Stimulated activated CD4-positive, alpha-beta T cell treated with anti-CD3 and anti-CD28 coated beads, Interleukin-2, amount 100 ng/mL, for 48 hours (primary cell): ENCODE measurements at places on chromosomes 7 and 10.

GRCh38 chr7:130008941-130009847 is 42.0 kb downstream of the ZC3HC1 start:
- DNase-seq, result no peak

- no peak for DNase-seq
Measured at GRCh38 chr7:155372782-155373358, 75.2 kb downstream of the INSIG1 start.

GRCh38 chr10:102335184-102335583 is 60.3 kb upstream of the NFKB2 start:
- no peak for DNase-seq

DNA sequence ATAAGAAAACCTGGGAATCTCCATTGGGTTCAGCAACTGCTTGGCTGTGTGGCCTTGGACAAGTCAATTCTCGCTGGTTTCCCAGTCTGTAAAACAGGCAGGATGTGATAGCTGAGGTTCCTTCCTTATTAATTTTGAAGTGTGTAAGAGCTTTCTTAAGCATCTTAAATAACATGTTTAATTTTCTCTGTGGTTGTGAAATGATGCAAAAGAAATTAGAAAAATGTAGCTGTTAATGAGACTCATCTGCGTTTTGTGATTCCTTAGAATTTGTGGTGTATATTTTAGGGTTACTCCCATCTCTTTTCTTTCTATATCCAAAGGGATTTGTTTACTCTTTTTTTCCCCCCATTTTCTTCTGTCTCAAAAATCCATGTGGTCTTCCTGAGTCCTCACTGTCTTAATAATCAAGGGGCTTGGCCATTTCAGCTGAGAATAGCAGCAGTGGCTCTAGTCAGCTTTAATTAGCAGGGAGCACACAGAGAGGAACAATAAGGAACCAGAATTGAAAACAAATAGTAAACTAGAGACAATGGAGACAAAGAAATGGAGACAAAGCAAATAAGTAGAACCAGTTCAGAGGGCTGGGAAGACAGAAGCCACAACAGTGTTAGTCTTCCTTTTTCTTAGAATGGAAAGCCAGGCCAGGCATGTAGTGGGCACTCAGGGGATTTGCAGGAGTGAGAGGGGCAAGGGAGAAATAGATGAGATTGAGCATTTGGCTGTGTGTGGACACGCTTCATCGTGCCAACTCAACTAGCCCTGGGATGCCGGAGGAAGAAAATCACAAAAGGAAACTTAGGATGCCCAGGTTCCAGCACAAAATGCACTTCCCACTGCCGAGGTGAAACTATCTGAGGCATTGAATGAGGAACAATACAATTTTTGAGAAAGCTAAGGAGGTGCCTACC is 93.9 kb downstream of the CHN2 start:
- no peak for DNase-seq

DNA sequence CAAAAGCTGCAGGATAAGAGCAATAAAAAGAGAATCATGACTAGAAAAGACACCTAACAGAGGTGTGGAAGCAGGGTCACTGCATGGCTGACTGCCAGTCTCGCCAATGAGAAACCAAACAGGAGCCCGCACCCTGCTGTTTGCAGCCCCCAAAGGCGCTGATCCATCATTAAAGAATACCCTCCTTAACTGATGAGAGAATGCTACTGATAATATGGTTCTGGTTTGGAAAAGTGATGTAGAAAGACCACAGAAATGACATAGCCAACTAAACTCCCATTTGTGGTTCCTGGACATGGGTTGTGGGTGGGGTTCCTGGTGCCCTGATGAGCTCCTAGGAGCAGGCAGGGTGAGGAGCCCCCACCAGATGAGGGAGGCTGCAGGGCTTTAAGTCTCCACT is 207.4 kb downstream of the TNS3 start:
- no peak for DNase-seq

DNA sequence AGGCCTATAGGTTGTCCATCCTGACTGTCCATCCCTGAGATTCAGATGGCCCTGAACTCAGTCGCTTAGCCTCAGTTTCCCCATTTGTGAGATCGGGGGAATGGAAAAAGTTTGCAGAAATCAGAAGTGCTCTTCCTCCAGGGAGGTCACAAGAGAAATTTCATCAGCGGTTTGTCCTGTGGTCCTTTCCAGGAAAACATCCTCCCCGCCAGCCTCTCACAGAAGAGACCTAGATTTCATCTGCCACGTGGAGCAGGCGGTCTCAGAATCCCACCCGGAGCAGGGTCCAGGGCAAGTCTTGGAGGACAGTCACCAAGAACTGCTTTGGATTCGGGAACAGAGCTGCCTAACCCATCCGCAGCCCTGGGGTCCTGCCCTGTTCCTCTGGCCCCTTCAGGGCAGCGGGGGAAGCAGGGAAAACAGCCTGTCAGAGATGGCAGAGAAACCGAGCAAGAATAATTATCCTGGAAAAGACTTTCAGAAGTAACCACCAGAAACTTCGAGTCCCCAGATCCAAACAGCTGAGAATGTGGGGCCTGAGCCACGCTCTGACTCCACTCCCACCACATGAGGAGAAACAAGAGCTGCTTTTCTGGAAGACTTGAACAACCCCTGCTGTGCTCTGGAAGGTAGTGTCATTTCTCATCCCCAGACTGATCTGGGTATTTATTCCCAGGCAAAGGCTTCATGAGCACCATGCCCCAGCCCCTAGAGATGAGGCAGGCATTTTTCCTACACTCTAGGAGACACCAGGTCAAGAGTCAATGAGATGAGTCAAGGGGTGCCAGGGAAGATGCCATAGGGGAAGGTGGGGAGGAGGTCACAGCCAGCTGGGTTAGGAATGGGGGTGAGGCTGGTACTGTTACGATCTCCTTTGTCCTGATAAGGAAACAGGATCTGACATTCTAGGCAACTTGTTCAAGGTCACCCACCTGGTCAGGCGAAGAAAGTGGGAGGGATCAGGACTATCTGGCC is 1.1 kb upstream of the TNS3 start:
- DNase-seq, result no peak

- DNase-seq, result no peak
Measured at GRCh38 chr10:133614830-133615580, 11.6 kb downstream of the FRG2B start.

- no peak for DNase-seq
Measured at GRCh38 chr10:84659497-84660439, 331.4 kb downstream of the CCSER2 start.

DNA sequence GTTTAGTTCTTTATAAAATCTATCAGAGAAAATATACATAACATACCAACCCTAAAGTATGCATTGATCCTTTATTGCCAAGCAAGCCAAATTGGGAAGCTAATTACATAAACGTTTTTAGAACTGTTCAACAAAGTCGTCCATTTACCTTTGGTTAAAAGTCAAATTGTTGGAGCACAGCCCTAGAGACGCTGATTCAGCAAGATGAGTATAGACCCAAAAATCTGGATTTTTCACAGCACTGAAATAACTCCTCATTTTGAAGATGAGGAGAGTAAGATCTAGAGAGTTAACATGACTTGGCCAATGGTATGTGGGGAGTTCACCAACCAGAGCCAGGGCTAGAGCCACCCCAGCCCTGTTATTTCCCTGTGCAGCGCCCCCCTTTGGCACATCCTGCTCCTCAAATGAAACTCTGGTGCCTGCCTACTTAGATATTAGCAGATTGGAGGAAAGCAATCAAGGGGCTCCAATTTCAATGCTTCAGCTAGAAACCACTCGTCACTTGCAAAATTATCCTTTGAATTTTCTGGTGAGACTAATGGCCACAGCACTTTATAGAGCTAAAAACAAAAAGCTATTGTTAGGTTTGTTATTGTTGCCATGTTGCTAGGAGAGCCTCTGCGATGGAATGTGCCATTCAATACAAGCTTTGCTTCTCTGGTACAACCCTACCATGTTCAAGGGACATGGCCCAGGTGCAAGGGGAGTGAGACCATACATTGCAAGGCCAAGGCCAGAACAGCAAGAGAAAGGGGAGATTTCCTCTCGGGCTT is 132.6 kb upstream of the ZEB1 start:
- DNase-seq, result no peak

- no peak for DNase-seq
Measured at GRCh38 chr10:88957381-88957780, 4.8 kb upstream of the ACTA2 start.

GRCh38 chr7:18974803-18975202 is 142.6 kb downstream of the TWIST1 start:
- DNase-seq, result no peak

DNA sequence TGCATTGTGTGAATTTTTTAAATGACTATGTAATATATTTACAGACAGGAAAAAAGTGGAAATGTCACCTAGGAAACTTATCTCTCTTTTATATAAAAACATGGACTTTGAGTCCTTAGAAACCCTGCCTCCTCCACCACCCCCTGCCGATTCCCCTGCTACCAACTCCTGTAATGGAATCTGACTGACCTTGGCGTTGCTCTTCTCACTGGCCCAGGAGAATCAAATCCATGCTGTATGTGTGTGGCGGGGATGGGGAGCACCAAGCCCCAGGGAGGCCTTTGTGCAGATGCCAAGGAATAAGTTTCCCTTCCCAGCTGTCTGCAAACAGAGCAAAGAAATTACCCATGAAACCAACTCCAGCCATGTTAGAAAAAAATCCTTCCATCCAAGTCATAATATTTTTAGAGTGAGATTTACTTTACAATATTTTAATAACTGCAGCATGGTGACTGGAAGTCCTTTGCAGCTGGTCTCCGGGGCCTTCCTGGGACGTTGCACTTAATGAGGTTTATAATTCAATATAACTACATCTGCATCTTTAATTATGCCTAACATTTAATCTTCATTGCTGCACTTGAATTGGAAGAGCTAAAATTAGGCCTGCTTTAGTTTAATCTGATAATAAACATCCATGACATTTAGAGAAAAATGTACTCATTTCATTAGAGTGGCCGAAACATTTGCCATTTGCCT is 111.4 kb upstream of the CACUL1 start:
- DNase-seq, result no peak

DNA sequence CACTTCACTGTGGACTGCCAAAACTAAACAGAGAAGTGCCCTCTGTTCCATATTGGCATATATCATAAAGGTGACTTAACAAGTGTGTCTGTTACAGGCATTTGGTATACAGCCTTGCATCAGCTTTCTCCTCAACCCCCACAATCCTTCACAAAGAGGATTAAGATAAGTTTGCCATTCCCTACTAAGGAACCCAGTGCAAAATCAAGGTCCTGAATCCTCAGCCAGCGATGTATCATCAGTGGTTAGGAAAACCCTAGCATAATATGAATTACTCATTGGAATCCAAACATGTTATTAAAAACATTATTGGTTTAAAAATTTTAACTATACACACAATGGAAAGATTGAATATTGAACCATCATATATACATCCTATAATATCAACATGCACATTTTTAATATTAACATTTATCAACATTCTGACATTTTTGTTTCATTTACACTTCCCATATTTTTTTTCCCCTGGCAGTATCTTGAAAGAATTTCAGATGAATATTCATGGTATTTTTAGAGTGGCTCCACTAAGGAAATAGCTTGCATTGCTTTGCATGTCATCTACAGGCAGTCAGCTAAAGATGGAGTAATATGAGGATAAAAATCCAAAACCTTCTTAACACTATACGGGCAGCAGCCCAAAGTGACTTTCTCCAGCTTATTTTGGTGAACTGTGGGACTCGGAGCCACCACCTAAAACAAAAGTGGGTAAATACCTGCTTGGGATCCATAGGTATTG is 215.6 kb upstream of the CHRM2 start:
- no peak for DNase-seq

GRCh38 chr7:16669581-16669980 is 23.6 kb downstream of the BZW2 start:
- DNase-seq, result no peak

DNA sequence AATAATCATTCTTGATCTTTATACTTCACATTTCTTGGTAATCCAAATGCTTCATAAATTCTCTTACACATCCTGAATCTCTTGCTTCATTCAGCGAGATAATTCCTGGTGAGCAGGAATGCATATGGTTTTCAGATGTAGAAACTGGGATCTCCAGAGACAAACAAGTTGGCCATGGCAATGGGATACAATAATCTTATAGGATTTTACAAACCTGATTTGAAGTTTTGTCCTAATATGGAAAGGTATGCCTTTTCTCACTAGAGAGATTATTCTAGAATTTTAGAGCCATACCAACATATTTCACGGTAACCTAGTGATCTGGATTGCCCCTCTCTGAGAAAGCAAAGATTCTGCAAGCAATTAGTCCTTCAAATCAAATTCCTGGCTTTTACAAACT is 13.1 kb upstream of the TRDMT1 start:
- no peak for DNase-seq

DNA sequence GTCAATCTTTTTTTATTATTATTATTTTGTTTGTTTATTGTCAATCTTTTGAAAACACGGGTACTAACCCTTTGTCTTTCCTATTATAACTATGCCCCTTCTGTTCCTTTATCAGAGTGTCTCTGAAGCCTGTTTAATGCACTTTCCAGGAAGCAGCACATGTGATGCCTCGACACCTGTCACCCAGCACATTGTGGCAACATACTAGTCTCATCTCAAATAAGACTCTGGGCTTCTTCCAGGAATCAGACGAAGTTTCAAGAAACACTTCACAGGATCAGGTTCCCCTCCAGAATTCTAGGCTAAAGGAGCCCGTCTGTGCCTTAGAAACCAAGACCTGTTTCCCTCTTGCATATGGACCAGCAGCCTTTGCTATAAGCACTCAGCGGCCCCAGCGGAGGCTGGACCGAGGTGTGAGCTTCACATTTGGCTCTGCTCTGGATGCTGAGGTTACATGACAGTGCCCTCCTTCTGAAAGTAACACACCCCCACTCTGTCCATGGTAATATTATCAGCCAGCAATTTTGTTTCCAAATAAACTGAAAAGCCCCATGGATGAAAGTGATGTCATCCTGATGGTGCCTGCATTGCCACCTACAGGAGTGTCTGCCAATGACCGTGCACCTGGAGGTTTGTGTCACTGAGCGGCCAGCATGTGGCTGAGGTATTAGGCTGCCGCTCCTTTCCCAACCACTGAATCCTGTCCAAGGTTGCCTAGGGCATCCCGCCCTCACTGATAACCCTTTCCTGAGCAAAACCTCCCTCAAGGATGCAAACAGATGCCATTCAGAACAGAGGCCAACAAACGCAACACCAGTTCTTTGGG is 38.1 kb downstream of the MKI67 start:
- DNase-seq, result no peak

GRCh38 chr7:117997862-117998825 is 124.9 kb upstream of the CTTNBP2 start:
- no peak for DNase-seq

- no peak for DNase-seq
Measured at GRCh38 chr10:83274088-83274487, 865.2 kb upstream of the GHITM start.

DNA sequence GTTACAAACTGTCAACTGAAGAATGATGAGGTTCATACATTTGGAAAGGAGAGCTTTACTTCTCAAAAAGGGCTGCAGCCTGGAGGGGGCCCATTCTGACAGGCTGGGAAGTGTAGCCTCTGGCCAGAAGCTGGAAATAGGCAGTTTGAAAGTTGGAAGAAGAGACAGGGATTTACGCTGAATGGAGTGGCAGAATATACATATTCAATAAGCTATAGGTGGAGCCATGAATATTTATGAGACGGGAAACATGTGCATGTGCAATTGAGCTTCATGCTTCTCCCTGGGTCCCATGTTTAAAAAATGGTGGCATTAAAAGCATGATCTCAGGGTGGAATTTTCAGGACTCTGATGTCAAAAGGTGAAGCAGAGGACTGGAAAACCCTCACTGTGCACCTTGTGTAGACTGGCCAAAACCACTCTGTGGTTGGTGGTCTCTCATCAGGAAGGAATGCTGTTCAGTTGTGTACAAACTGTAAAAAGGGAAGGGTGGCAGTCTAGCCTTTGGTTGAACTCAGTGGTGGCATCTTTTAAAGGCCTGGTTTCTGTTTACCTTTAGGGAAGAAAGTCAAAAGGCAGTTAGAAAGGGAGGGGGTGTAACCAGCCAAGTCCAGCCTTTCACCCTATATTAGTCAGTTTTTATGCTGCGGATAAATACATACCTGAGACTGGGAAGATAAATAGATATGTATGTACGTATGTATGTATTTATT is 7.2 kb upstream of the ACTR3B start:
- no peak for DNase-seq
